ENCODE measurements at places on chromosomes 1 and 21.

DNA sequence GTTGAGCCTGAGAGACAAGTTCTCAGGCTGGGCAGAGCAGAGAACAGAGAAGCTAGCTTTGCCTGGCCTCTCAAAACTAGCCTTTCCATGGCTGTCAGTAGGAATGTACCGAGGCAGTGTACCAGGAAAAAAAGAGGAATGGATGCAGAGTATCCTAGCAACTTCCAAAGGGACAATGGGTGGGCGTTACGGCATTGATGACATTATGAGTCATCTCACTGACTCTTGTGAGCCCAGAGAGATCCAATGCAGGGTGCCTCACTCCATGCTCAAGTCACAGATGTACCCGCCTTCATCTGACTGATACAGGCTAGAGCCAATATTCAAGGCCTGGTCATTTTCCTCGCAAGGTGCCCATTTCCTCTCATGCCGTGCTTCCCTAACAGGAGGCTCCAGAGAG is 51.4 kb upstream of the C8B start:
- DNase-seq = no peak

- peak; percentile 98 for DNase-seq
These were observed 27.7 kb downstream of the PKP1 start for GRCh38 chr1:201310986-201311355.

GRCh38 chr1:2972879-2973575 is 48.2 kb upstream of the ACTRT2 start:
- no peak for DNase-seq

DNA sequence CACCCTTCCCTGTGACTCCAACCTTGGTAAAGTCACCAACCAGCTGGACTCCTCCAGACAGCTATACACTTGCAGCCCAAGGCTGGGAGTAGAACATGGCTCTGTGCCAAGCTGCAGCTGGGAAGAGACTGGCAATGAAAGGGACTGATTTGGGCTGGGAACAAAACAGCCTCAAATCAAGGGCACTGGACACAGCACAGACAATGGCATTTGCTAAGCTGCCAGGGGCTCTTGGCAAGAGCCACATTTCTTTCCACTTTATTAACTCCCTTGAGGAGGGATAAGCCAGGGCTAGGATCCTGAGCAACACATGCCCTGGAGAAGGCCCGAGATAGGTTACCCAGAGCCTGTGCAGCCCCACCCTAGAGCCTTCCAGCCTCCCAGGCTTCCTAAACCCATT is 12.0 kb downstream of the SYT11 start:
- DNase-seq = peak; percentile 46

- no peak for DNase-seq
These were observed 2.7 kb downstream of the GMEB1 start for GRCh38 chr1:28671254-28671780.

DNA sequence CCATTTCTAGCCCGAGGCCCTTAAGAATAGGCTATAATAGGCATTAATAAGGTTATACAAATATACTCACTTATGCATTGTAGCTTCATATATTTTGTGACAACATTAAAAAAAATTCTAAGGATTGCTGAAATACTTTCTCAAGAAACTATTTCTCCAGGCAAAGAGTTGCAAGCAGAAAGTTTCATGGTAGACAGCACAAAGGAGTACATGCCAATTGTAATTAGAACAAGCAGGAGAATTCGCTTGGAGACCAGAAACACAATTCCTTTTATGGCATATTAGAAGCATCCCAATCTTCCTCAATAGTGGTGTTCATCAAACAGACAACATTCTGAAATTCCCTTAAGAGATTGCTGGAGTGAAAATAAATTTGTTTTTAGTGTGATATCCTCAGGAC is 122.8 kb downstream of the CRB1 start:
- no peak for DNase-seq

GRCh38 chr1:67997746-67998145 is 52.7 kb downstream of the DIRAS3 start:
- no peak for DNase-seq

DNA sequence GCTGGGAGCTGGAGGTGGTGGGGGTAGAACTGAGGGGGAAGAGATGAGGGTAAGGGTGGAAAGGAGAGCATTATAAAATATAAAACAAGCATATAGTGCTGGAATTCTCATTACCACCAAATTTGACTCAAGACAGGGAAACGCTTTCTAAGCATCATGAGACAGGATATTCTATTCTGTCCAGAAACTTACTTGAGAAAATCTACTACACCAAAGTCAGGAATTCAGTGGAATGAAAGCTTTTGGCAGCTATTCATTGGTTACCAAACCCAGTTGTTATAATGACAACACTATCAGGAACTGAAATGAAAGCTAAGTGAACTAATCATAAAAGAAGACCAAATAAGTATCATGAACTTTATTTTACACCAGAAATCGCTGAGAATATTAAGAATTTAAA is 14.5 kb downstream of the AIDA start:
- no peak for DNase-seq

DNA sequence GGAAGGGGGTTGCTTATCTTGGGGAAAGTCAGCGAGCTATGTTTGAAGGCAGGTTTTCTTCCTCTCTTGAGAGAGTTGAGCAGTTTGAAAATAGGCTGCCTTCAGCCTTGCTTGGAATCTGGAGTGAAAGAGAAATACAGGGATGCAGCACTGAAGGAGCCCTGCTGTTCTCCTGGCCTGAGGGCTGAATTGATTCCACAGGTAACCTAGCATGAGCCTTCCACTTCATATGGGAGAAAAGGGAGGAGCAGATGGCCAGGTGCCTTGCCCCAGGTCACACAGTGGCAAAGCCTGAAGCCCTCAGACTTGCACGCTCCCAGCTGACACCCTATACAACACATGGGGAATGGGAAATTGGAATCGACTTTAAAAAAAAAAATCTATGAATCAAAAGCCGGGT is 88.0 kb upstream of the WLS start:
- no peak for DNase-seq

GRCh38 chr1:239844833-239845232 is 246.8 kb upstream of the FMN2 start:
- no peak for DNase-seq

- DNase-seq = no peak
These were observed 47.7 kb downstream of the ZNF644 start for GRCh38 chr1:90973897-90974798.

GRCh38 chr1:39787468-39787867 is 1.2 kb downstream of the BMP8B start:
- DNase-seq = no peak

GRCh38 chr1:41957568-41957967 is 38.8 kb upstream of the HIVEP3 start:
- DNase-seq = no peak

DNA sequence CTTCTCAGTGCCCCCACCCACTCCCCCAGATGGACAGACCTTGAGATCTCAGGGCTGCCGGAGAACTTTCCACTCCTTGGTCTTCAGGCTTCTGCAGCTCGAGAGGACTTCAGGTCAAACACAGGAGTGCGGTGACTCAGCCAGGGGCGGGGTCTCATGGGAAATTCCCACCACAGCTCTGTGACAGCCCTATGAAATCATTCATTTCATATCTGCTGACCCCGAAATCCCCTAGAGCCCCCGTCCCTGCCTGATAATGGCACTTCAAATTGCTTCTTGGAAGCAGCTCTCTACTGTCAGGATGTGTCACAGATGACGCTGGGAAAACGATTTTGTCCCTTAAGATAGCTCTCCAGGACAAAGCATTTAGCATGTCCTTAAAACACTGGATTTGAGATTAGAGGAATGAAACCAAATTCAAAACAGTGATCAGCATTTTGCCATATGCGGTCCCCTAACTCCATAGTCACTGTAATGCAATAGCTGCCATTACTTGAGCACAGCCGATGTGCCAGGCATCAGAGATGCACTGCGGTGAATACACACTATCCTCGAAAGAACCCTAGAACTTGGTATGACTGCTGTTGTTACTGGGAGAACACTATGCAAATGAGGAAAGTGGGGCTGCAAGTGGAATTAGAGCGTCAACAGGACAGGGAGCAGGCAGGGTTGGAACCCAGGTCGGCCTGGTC is at the start of gene TNFRSF9:
Gene TNFRSF9 (minus strand): TSS at position 95 of the 692 bp plus-strand sequence. CDS start 845 bp downstream, outside the sequence.
- DNase-seq = no peak

GRCh38 chr1:208068407-208068806 is 157.5 kb upstream of the CD34 start:
- no peak for DNase-seq

- DNase-seq = peak; percentile 78
These were observed 58.5 kb upstream of the LRRC8D start for GRCh38 chr1:89762386-89762778.

GRCh38 chr1:108961198-108961597 is 2.1 kb downstream of the CLCC1 start:
- DNase-seq = no peak

DNA sequence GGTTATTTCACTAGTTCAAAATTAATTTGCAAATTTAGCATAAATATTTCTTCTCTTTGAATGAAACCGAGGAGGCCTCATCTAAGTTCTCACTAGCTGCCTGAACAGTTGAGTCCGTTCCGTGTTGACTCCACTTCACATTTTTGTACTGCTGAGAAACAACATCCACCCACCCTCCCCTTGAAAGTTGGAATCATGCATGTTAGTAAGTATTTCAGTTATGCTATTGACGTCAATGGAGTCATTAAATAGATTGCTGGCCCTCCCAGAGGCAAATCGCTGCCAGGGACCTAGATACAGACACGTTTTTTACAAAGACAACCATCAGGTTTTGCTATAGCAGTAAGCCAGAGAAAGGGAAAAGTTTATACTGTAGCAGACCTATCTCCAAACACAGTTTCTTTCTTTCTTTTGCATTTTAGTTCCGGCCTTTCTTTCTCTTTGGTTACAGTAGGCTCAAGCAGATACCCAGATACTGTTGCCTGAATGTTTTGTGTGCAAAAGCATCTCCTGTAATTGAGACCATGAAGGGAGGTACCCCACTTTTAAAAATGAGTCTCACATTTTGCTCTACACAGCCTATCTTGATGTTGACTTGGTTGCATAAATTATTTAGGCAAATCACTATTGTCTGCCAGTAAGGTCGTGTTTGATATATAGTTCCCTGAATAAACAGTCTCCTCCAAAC is 262.6 kb upstream of the SGIP1 start:
- DNase-seq = no peak

DNA sequence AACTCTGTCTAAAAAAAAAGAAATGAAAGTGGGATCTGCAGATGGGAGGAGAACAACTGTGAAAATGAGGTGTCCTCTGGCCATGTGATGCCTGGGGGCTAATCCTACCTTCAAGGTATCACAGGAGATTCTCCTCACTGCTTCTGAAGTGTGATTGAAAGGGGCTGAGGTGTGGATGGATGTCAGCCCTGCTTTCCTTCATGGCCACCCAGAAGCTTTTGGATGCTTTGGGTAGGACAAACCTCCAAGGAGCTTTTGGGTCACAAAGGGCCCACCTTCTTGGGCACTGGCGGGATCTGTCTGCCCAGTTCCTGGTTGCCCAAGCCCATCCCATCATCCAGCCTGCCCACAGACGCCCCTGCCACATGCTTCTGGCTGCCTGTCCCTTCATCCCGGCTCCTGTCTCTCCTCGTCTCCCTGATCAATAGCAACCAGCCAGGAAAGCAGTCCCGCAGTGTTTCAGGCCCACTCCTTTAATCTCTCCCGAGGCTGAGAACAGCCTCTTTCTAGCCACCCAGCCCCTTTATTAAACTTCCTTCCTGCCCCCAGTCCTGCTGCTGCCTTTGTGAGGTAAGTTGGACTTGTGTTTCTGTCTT is 87.2 kb downstream of the MAN1C1 start:
- no peak for DNase-seq

DNA sequence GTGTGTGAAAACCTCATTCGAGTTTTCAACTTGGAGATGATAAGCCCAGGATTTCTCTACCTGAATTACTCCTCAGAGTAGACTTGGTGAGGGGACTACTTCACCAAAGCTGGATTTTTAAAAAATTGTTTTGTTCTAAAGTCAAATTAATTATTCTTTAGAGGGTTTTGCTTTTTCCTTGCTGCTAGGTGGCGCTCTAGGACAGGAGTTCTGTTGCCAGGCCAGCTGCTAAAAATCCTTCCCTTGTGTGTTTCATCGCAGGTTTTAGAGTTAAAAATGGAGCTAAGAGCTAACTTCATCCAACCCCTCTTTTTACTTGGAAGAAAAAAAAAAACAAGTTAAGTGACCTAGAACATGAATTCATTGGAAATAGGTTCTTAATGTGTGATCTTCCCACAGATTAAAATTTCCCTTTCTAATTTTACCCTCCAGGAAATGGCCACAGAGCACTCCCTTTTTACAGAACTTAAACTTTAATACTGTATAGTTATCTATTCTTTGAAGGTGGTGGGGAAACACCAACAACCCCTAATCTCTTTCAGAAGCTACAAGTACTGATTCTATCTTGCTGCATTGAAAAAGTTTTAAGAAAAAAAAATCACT is 36.7 kb upstream of the FAM163A start:
- no peak for DNase-seq

GRCh38 chr1:43973981-43974442 is 748 bp upstream of the ATP6V0B start:
- DNase-seq = no peak

GRCh38 chr1:203038217-203038741 is 12.0 kb downstream of the PPFIA4 start:
- no peak for DNase-seq

DNA sequence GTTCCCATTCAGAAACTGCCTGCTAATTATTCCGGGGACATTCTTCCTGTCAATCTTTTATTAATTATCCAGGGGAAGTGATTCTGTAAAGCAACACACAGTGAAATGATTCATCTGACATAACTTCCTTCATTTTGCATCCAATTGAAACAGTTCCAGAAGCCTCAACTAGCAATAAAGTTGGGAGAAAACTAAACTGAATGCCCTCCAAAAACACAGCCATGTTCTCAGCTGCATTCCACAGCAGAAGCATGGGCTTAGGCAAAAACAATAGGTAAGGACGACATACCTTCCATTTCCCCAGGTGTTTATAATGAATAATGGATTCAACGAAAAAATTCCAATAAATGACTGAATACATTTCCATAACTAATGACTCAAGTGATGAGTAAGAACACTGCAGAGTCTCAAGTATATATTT is 36.9 kb upstream of the TARBP1 start:
- DNase-seq = no peak

DNA sequence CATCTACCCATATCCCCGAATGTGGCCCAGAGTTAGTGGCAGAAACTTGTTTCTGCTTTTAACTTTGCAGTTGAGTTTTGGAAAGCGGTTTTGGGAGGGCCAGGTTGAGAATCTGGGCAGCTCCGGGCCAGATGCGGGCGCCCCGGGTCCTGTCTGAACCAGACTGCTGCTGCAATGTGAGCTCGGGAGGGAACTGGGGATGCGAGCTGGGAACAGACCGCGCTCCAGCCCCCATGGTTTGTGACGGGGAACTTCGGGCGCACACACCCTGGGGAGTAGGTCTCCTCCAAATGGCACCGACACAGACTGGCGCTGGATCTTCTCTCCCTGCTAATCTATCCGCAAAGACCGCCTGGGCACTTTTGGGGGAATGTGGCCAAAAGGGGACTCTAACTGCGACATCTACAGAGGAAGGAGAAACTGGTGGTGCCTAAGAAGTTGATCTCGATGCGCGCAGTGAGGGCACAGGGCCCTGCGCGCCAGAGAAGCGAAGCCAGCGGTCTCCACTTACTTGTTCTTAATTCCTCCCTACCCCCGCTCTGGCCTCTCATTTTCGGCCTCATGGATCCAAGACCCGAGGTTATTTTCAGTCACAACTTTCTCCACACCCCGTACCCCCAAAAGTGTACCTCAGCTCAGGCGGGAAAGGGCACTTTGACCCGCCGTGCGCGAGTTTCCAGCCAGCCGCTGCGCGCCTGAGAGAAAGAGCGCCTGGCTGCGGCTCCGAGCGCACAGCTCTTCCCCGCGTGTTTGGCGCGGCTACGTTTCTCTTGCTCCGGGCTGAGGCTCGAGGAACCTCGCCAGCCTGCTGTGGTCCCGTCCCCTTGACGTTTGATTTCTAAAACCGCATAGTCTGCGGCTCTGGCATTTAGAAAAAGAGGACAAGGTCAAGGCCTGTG is 411.0 kb upstream of the ESRRG start:
- peak; percentile 4 for DNase-seq

GRCh38 chr1:205422993-205423642 is 1.3 kb upstream of the LEMD1 start:
- DNase-seq = peak; percentile 72
